ENCODE measurements at places on chromosomes 7 and 10. TPM values are rescaled to one million over a fixed set of nuclear protein-coding genes. Genes with fewer than 3 reads are reported as not detected.

GRCh38 chr10:117518246-117518645 lies 24.3 kb upstream of the EMX2 start:
- H3K4me3 ChIP-seq: no peak overlapping the region
- no peaks in the 10 kb centered on the region for H3K36me3 ChIP-seq
- no peaks in the 10 kb centered on the region for H3K27me3 ChIP-seq
- no peaks in the 10 kb centered on the region for H3K4me1 ChIP-seq
- DNase-seq: no peak
- H3K27ac ChIP-seq: no peak overlapping the region

Gene PCDH15
- not detected for total RNA-seq

GRCh38 chr7:155281398-155281969 lies 16.2 kb upstream of the INSIG1 start:
- no peak overlapping the region for H3K4me3 ChIP-seq
- no peaks in the 10 kb centered on the region for H3K36me3 ChIP-seq
- H3K4me1 ChIP-seq: no peaks in the 10 kb centered on the region
- no peak for DNase-seq

Gene FXYD4
- not detected for total RNA-seq

DNA sequence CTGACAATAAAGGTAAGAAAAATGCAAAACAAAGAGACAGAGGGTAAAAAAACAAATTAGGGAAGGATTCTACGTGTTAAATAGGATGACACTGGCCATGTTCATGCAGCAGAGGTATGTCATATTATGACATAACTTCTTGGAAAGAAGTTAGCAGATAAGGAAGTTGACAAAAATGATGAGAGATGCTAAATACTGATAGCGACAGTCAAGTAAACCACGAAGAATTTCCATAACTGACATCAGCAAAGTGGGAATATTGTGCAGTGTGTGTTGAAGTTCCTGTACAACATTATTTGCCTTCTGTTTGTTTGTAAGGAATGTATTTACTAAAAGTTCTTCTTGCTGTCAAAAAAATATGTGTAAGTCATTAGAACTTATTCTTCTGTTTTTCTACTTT lies 29.5 kb downstream of the MDH2 start:
- H3K27ac ChIP-seq: no peak overlapping the region
- DNase-seq: no peak
- H3K4me1 ChIP-seq: no peaks in the 10 kb centered on the region
- no peaks in the 10 kb centered on the region for H3K27me3 ChIP-seq

GRCh38 chr7:94792241-94792640 lies 115.2 kb upstream of the PPP1R9A start:
- no peaks in the 10 kb centered on the region for H3K4me1 ChIP-seq
- H3K4me3 ChIP-seq: no peak overlapping the region
- H3K36me3 ChIP-seq: no peaks in the 10 kb centered on the region
- H3K27ac ChIP-seq: no peak overlapping the region
- no peak for DNase-seq

DNA sequence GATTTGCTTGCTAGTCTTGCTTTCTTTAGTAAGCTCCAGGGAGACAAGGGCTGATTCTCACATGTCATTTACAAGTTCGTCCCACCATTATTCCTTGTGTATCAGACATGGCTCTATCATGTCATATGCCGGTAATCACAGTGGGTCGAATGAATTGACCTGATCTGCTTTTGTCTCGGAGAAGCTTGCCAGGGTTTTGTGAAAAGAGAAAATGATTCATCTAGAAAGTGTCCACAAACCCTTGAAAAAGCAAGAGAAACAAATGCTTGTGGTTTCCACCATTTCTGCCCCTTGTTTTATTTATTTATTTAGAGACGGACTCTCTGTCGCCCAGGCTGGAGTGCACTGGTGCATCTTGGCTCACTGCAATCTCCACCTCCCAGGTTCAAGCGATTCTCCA lies 278.5 kb downstream of the TCF7L2 start:
- H3K27ac ChIP-seq: no peak overlapping the region
- no peak overlapping the region for H3K4me3 ChIP-seq
- no peak for DNase-seq
- H3K36me3 ChIP-seq: no peaks in the 10 kb centered on the region
- no peaks in the 10 kb centered on the region for H3K27me3 ChIP-seq

GRCh38 chr7:111730476-111731300 lies 168.4 kb upstream of the IMMP2L start:
- DNase-seq: no peak
- no peak overlapping the region for H3K4me3 ChIP-seq
- no peaks in the 10 kb centered on the region for H3K4me1 ChIP-seq
- no peak overlapping the region for H3K27ac ChIP-seq
- no peaks in the 10 kb centered on the region for H3K36me3 ChIP-seq

DNA sequence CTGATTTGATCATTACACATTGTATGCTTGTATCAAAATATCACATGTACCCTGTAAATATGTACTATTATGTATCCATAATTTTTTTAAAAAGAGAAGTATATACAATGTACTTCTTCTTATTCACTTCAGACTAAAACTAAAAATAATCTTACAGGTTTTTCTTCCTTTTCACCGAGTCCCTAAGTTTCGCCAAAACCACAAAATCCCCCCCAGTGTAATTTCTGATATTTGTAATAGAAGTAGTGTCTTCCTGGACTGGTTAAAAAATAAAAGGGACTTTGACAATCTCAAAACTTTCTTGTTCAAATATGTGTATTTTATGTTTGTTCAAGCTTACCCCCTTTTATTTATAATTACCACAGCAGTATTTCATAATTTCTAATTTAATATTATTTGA lies 23.9 kb downstream of the EPC1 start:
- no peak overlapping the region for H3K27ac ChIP-seq
- no peaks in the 10 kb centered on the region for H3K36me3 ChIP-seq
- H3K4me3 ChIP-seq: no peak overlapping the region
- no peak for DNase-seq

- no peak overlapping the region for H3K4me3 ChIP-seq
- no peaks in the 10 kb centered on the region for H3K27me3 ChIP-seq
- no peaks in the 10 kb centered on the region for H3K36me3 ChIP-seq
Measured at GRCh38 chr10:45417746-45418145, 43.7 kb downstream of the ALOX5 start.

Gene EXOC6
- total RNA-seq: 9.7 TPM

Gene ELFN1
- 0.25 TPM for total RNA-seq

Gene OR2A1
- total RNA-seq: 0.25 TPM

GRCh38 chr7:124073310-124073645 lies 40.4 kb upstream of the TMEM229A start:
- H3K4me1 ChIP-seq: peaks cover 3% of the 10 kb centered on the region
- no peaks in the 10 kb centered on the region for H3K36me3 ChIP-seq
- no peak overlapping the region for H3K4me3 ChIP-seq
- no peak overlapping the region for H3K27ac ChIP-seq
- no peak for DNase-seq

- no peaks in the 10 kb centered on the region for H3K36me3 ChIP-seq
- H3K4me1 ChIP-seq: no peaks in the 10 kb centered on the region
- H3K4me3 ChIP-seq: no peak overlapping the region
- no peak overlapping the region for H3K27ac ChIP-seq
- H3K27me3 ChIP-seq: no peaks in the 10 kb centered on the region
Measured at GRCh38 chr7:128899392-128899791, 11.1 kb downstream of the KCP start.

DNA sequence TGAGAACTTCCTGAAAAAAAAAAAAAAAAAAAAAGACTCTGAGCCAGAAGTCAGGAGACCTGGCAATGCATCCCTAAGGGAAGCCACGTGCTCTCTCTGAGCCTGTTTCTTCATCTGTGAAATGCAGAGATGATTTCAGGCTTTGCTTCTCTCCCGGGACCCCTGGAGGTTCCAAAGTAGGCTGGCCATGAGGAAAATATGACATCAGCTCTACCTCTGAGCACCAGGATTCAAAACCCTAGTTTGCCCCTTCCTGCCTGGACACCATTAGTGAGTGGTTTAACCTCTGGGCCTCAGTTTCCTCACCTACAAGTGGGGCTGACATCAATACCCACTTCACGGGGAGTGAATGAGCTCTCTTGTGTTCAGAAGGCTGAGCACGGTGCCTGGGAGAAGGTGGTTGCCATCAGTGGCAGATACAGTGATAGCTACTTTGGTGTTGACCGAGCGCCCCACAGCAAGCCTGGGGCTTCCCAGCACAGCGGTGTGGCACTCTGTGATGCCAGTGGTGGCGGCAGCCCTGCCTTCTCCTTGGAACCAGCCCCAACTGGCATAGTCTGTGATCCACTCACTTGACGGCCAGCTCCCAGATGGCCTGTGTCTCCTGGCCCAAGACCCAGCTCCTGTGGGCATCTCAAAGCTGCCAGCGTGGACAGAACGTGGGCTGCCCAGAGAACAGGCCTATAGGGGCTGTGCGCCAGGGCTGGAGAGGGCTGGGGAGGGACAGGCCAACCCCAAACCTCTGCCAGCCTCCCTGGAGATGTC lies 153.1 kb upstream of the UNC5B start:
- no peak for DNase-seq
- no peak overlapping the region for H3K4me3 ChIP-seq
- no peaks in the 10 kb centered on the region for H3K4me1 ChIP-seq
- no peaks in the 10 kb centered on the region for H3K27me3 ChIP-seq
- no peak overlapping the region for H3K27ac ChIP-seq

GRCh38 chr10:75400163-75400770 lies 1.3 kb downstream of the ZNF503 start:
- H3K27me3 ChIP-seq: no peaks in the 10 kb centered on the region
- no peak for DNase-seq
- peak overlapping the region; percentile 98 for H3K27ac ChIP-seq
- no peaks in the 10 kb centered on the region for H3K36me3 ChIP-seq

Gene GPR26
- not detected for total RNA-seq

GRCh38 chr7:142789441-142789840 lies 18.7 kb downstream of the PRSS2 start:
- H3K4me3 ChIP-seq: no peak overlapping the region
- H3K4me1 ChIP-seq: no peaks in the 10 kb centered on the region
- H3K27me3 ChIP-seq: no peaks in the 10 kb centered on the region
- DNase-seq: no peak

GRCh38 chr10:70775679-70776454 lies 9.3 kb downstream of the TBATA start:
- no peaks in the 10 kb centered on the region for H3K27me3 ChIP-seq
- no peak overlapping the region for H3K27ac ChIP-seq
- DNase-seq: no peak
- no peaks in the 10 kb centered on the region for H3K36me3 ChIP-seq
- H3K4me1 ChIP-seq: no peaks in the 10 kb centered on the region

DNA sequence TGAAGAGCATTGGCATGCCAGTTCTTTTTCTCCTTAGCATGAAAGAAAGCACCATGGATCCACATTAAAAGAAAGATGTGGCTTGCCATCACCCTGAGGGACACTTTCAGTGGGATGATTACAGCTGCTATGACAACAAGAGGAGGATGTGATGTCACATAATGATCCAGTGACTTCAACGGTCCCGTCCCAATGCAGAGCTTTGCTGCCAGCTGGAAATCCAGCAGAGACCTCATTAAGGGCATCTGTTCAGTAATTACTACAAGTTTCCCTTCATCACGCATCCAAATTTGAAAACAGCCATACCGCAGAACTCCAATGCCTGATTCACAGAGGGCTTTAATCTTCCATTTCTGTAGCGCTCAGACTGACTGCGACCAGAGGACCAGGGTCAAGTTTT lies 206.6 kb downstream of the LSM5 start:
- H3K4me3 ChIP-seq: no peak overlapping the region
- peaks cover 2% of the 10 kb centered on the region for H3K27me3 ChIP-seq
- no peak overlapping the region for H3K27ac ChIP-seq
- DNase-seq: no peak
- H3K4me1 ChIP-seq: no peaks in the 10 kb centered on the region

DNA sequence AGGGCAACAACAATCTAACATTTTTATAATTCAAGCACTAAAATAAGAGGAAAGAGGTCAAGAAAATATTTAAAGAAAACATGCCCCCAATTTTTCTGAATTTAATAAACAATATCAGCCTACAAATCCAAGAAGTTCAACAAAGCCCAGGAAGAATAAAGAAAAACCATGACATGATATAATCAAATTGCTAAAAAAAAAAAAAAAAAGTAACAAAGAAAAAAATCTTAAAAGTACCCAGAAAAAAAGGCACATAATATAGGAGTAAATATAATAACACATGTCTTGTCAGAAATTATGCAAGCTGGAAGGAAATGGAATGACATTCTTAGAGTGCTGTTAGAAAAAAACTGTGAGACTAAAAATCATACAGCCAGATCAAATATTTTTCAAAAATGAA lies 151.4 kb downstream of the IMMP2L start:
- no peaks in the 10 kb centered on the region for H3K36me3 ChIP-seq
- H3K27me3 ChIP-seq: no peaks in the 10 kb centered on the region
- H3K27ac ChIP-seq: no peak overlapping the region
- no peak for DNase-seq

DNA sequence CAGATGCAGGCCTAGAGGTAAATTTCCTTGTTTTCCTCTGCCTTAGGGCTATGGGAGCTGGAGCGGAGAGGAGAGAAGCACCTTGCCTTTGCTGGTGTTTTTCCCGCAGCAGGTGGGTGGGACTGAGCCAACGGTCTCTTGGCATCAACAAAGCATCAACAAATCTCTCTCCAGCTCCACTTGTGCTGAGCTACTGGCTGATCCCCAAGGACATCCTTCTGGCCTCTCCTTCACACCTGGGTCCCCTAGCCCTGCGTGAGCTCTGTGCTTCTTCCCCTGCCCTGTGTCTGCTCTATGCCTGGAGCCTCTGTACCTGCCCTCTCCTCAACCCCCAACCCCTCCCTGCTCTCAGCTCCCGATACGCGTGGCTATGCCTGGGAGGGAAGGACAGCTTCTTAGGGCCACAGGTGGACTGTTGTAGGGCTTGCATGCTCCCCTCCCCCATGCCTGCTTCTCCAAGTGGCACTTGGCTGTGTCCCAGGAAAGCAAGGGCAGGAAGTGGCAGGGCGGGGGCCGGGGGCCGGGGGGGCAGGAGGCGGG lies 3.2 kb upstream of the CLDN4 start:
- peaks cover 9% of the 10 kb centered on the region for H3K4me1 ChIP-seq
- no peak overlapping the region for H3K4me3 ChIP-seq
- H3K27me3 ChIP-seq: no peaks in the 10 kb centered on the region
- no peak overlapping the region for H3K27ac ChIP-seq
- no peak for DNase-seq
- no peaks in the 10 kb centered on the region for H3K36me3 ChIP-seq

Gene UFSP1
- total RNA-seq: 3.7 TPM

DNA sequence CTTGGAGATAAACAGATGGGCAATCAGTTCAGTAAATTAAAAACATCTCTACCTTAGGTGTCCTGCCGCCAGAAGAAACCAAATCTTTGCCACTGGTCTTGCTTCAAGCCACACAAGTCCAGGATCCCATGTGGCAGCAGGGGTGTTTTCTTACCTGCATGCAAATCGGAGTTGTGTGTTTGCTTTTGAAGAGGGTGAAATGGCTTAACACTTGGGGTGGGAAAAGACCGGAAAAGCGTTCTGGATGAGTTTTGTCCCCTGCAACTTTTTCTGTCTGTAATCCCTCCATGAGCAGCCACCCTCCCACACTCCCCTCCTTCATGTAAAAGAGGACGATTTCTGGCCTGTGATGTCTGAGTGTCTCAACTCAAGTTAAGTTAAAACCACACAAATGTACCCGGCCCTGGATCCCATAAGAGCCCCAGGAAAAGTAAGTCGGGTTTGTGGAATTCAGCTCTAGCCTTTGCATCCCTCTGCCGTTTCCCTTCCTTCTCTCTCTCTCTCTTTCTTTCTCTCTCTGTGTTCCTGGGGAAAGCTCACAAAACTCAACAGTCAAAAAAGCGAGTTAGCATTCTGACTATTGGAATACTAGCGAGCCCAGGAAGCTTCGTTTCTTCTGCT lies 178.5 kb downstream of the TCF7L2 start:
- peaks cover 13% of the 10 kb centered on the region for H3K4me1 ChIP-seq
- peak overlapping the region; percentile 4 for H3K27ac ChIP-seq
- DNase-seq: no peak
- no peak overlapping the region for H3K4me3 ChIP-seq

GRCh38 chr10:77902159-77902558 lies 24.4 kb downstream of the DLG5 start:
- no peaks in the 10 kb centered on the region for H3K36me3 ChIP-seq
- no peaks in the 10 kb centered on the region for H3K27me3 ChIP-seq
- no peak overlapping the region for H3K27ac ChIP-seq
- DNase-seq: no peak
